ENCODE measurements at places on chromosomes 5 and 9.

GRCh38 chr9:82957529-82958379, 105.2 kb downstream of the RASEF start:
- DNase-seq: no peak

- DNase-seq: no peak
Measured at GRCh38 chr9:100718717-100719116, 140.8 kb downstream of the CAVIN4 start.

DNA sequence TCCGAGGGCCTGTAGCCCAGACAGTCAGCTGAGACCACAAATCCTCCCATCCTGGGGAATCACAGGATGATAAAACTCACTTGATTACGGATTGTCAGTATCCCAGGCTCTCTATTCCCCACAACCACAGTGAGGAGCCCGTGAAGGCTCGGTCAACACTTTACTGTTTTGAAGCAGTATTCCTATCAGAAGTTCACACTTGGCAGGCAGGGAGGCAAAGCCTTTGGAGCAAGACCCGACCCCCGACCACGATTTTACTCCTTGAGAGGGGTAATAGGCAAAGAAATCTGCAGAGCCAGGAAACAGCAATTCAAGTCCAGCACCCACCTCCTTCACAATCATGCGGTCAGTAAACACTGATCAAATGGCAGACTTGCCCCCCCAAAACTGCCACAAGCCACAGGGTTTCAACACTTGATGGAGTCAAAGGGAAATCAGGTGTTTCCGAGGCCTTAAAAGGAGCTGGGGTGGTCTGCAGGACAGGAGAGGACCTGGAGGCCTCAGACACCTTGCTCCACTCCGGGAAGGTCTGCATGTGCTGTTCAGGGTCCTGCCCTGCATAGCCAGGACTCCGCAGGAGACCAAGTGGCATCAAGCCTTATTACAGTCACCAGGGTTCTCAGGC, 25.2 kb downstream of the BICD2 start:
- DNase-seq: no peak

DNA sequence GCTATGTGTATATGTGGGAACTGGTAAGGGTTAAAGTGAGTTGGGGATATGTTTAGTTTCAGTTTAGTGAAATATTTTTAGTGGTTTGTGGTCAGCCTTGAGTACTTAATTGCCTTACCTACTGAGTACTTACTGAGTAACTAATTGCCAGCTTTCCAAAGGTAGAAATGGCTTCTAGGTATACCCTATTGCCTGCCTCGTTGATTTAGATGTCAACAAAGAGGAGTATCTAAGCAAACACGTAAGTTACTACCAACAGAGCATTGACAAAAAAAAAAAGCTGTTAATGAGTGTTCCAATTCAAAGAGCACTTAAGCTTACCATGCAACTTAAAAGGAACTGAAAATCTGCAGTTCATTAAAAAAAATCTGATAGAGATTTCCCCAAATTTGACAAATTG, 8.8 kb downstream of the ATP10B start:
- DNase-seq: no peak

DNA sequence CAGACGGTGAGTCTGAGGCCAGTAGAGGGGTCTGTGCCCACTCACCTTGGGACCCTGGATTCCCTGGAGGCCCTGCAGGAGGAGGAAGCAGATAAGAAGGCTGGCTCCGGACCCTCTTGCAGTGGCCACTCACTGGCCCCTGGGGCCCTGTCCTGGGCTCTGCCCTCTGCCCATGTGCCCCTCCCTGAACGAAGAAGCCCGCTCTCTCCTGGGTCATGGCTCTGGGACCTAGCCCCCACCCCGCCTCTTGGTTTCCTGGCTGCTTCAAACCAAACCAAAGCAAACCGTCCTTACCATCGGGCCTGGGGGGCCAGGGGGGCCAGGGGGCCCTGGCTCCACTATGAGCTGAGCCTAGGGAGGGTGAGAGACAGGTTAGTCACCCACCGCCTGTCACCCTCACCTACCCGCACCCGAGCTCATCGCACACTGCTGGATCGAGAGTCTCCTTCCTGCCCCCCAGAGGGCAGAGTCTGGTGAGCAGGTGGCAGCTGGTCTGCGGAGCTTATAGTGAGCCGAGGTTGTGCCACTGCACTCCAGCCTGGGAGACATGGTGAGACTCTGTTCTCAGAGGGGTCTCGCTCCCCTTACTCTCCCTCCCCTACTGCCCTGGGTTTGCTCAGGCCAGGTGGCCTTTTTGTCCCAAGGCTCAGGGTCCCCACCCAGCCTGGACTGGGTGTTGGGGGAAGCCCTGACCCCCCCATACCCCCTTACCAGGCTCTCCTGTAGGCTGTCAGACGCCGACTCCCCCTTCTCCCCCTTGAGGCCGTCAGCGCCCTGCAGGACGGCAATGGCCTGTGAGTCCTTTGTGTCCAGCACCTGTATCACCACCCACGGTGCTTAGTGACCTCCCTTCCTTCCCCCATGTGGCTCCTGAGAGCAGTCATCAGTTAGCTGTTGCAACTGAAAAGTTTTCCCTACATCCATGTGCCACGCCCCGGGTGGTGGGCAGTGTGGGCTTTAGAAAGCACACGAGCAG, 15.2 kb upstream of the PHYKPL start:
- no peak for DNase-seq

GRCh38 chr9:106708475-106709146, 154.4 kb upstream of the ZNF462 start:
- no peak for DNase-seq

DNA sequence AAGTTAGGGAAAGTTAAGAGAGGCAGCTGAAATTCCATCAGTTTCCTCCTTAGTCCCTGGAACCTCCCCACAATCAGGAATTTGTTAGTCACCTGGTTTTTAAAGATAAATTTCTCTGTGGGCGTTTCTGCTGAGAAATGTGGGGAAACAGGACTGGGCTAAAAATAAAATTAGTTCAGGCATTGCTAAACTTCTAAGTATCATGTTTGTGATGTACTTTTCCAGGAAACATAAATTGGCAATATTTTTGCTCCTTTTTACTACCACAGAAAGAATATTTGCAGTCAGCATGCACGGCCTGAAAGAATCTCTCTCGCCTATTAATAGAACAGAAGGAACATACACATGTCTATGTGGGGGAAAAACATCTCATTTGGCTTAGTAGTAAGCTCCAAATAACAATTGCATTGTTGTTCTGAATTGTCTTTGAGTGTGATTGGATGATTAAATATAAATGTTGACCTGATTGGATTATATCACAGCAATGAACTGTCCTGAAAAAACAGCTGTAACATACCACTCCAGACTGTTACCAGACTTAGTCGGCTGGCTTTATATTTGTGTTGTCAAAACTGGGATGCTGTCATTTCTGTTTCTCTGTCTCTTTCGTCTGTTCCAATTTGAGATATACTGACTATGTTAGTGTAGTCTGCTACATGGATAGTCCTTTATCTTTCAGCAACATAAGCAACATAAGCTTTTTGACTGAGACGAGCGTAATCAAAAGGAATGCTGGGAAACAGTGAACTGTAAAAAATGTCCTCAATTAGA, 12.9 kb downstream of the TJP2 start:
- DNase-seq: no peak

GRCh38 chr5:175706499-175706898, 48.6 kb downstream of the HRH2 start:
- no peak for DNase-seq

DNA sequence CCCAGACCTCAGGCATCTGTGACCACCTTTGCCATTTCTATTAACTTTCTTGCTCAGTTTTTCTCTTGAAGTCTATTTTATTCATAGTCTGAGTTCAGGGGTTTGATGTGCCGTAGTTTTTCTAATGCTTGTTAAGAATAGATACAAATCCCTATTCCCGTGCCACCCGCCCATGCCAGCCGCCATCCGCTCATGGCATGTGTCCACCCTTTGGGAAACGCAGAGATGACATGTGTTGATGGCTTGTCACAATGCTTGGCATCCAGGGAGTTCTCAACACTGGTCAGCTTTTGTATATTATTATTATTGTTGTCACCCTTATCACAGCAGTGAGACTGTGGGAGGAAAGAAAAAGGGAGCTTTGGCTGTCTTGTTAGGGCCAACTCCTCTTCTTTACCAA, 17.3 kb upstream of the ANGPTL2 start:
- no peak for DNase-seq

DNA sequence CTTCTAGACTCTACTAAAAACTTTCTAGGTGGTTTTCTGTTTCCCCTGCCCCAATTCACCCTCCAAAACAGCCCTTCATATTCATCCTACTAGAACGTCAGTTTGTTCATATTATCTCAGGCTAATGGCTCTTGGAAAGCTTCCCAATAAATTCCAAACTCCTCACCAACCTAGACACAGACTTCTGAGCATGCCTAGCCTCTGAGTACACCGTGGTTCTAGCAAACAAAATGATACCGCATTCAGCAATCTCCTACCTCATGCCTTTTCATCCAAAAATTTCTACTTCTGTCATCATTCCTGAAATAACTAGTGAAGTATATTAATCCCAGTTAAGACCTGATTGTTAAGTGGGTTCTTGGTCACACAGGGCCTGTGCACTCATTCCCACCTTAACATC, 46.5 kb upstream of the NR5A1 start:
- DNase-seq: no peak

GRCh38 chr5:113202746-113203716, 226.4 kb downstream of the DCP2 start:
- DNase-seq: no peak

GRCh38 chr9:79757881-79758669, 186.3 kb downstream of the TLE4 start:
- DNase-seq: no peak

DNA sequence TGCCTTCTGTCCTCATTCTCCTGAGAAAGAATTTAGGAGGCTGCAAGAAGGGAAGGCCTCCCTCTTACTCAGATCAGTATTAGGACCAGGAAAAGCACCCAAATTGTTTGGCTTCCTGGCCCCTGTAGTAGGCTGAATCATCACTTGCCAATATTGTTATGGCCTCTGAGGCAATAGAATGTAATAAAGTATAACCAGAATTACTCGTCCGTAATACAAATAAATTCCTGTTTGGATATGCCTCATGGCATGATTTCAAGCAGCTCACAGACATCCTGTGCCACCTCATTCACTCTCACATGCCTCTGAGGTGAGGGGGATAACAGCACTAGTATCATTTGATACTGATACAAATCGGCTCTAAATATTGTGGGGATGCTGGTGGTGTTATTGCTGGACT, 427.3 kb downstream of the ISL1 start:
- DNase-seq: no peak

- no peak for DNase-seq
Measured at GRCh38 chr5:66814146-66814991, 218.2 kb downstream of the MAST4 start.

DNA sequence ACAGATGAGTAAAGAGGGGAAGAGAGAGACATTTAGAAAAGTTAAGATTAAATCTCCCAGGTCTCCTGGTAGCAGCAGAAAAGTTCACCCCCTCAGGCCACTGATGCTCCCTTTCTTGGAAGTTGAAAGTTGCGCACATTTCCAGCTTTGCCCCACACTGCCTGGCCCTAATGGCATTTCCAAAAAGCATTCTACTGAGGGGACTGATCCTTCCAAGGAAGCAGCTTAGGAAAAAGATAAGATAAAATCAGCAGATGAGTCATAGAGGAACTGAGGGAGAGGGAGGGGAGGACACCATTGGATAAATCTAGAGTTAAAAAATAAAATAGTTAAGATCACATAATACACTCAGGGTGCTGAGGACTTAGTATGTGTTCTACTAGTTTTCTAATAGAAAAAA, 67.6 kb upstream of the SLC12A2 start:
- no peak for DNase-seq

- DNase-seq: no peak
Measured at GRCh38 chr5:159386028-159386711, 55.9 kb upstream of the IL12B start.

DNA sequence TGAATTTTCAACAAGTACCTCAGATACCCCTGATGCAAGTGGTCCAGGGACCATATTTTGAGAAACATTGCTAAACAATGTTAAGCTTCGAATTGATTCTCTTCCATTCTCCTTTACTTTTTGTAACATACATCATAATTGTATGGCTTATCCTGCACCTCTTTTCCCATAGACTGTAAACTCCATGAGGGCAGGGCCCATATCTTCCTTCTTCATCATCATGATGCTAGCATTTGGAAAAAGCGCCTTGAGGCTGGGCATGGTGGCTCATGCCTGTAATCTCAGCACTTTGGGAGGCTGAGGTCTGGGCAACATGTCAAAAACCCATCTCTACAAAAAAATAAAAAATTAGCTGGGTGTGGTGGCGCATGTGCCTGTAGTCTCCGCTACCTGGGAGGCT, 14.5 kb upstream of the DELE1 start:
- DNase-seq: no peak

- DNase-seq: no peak
Measured at GRCh38 chr5:18605186-18605585, 970.9 kb downstream of the TAF11L14 start.

- DNase-seq: no peak
Measured at GRCh38 chr9:127611603-127611898, 526 bp upstream of the STXBP1 start.

- no peak for DNase-seq
Measured at GRCh38 chr9:37382982-37383357, 39.5 kb upstream of the GRHPR start.

GRCh38 chr9:135584934-135585333, 23.4 kb downstream of the PAEP start:
- DNase-seq: no peak

GRCh38 chr9:113012492-113012891, 500 bp upstream of the ZNF883 start:
- DNase-seq: no peak

- no peak for DNase-seq
Measured at GRCh38 chr9:124859803-124860581, 1.8 kb downstream of the RPL35 start.

GRCh38 chr5:80308526-80308925, 11.3 kb upstream of the SPZ1 start:
- no peak for DNase-seq

DNA sequence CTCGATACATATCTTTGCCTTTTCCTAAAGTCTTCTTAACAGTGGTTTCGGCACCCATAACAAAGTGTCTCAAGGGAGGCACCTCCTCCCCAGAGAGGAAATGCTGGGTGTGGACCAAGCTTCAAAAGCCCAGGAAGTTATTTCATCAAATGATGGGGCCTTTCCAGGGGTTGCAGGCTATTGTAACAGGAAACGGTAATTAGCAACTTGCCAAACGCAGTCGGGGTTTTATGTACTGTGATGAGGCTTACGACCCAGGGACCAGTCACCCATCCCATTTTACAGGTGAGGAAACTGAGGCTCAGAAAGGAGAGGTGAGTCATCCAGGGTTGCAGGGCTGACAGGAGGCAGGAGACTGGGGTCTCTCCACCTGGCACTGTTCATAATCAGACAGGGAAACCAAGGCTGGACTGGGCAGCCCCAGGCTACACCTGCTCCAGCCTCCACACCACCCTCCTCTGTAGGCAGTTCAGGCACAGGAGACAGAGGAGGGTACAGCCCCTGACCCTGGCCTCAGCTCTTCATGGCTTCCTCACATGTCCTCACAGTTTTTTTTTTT, 30.0 kb upstream of the SUSD3 start:
- DNase-seq: no peak

- DNase-seq: no peak
Measured at GRCh38 chr5:169307646-169308045, 6.7 kb upstream of the SLIT3 start.

GRCh38 chr5:68459093-68459809, 243.7 kb downstream of the PIK3R1 start:
- no peak for DNase-seq

- no peak for DNase-seq
Measured at GRCh38 chr5:157219491-157220271, 39.0 kb downstream of the ITK start.

Data from esophagus squamous epithelium (tissue), 5 donors.